ENCODE measurements at places on chromosomes 7 and 10. TPM values are rescaled to one million over a fixed set of nuclear protein-coding genes. Genes with fewer than 3 reads are reported as not detected.

PRPS1L1 gene
- not detected for total RNA-seq

- no peak for DNase-seq
Measured at GRCh38 chr10:73493781-73494180, 2.0 kb downstream of the PPP3CB start.

DNA sequence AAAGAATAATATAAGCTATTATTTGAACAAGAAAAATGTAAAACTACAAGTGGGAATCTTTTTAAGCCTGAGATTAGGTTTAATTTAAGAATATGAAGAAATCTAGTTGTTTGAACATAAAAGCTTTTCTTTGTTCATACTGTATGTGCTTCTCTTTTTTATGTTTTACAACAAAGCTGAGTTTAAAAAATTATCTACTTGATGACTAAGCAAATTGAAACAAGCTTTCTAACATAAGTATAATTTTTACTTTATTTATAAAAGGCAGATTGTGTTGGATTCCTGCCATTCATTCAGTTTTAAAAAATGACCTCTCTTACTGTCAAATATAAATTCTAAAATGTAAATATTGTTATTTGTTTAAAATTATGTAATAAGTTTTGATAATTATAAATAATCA lies 958.2 kb downstream of the DNAJB9 start:
- no peak for DNase-seq

DNA sequence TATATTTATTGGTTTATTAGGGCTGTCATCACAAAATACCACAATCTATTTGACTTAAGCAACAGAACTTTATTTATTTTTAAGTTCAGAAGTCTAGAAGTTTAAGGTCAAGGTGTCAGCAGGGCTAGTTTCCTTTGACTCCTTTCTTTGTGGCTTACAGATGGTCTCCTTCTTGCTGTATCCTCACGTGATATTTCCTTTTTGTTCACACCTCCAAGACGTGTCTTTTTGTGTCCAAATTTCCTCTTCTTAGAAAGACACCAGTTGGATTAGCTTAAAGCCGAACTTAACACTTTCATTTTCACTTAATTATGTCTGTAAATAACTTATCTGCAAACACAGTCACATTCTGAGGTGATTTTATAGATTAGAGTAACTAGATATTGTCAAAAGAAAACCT lies 631.4 kb upstream of the POT1 start:
- no peak for DNase-seq

DNA sequence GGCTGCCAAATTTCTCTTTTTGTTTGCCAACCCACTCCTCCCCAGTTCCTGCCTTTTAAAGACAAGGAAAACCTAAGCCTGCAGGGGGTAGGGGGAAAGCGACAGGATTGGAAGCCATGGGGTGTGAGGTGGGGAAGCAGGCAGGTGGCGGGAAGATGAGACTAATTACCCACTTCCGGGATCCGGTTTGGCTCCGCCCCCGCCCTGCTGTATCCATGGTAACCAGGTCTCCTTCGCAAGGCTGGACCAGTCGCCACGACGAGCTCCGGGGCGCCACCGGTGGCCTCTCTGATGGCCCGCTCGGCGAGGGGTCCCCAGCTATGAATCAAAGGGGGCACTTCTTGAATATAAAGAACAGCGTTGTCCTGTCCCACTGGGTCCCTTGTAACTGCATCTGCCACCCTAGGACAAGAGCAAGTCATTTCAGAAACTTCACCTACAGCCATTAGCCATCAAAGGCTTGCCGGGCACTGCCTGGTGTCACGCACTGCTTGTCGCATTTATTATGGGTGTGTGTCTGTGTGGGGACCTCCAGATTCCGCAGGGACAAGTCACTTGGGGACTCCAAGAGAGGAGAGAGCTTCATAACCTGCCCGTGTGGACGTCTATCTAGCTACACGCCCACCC lies 55.4 kb upstream of the LMTK2 start:
- DNase-seq: no peak

DNA sequence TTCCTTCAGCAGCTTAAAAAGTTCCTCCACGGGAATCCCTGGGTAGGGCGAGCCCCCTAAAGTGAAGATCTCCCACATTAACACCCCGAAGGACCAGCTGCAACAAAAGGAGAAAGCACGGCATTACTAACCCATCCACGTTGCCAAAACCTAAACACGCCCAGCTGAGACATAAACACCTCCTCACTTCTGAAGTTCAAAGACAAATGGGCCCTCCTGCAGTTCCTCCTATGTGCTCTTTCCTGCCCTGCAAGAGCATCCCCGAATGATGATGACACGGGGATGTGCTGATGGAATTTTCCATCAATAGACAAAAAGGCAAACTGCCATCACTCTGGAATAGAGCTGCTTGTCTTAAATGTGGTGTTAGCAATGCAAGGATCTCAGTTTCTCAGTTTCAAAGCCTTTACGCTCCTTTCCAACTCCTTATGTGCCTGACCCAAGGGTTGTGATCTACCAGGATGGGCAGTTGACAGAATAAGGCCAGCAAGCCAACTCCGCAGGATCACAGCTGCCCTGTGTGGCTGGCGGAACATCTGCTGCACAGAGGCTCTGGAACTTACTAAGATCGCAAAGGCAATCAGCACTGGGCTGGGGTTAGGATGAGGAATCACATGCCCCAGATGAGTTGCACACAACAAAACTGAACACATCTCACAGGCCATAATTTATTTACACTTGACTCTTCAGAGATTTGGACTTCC lies 112.7 kb downstream of the FGFR2 start:
- DNase-seq: no peak

CCDC146 gene
- 5.1 TPM for total RNA-seq
